ENCODE measurements at places on chromosomes 11 and 22. TPM values are rescaled to one million over a fixed set of nuclear protein-coding genes. Genes with fewer than 3 reads are reported as not detected.

Gene TNNT3
- polyA plus RNA-seq, result not detected

Gene TRIM44
- 59.4 TPM for polyA plus RNA-seq

DNA sequence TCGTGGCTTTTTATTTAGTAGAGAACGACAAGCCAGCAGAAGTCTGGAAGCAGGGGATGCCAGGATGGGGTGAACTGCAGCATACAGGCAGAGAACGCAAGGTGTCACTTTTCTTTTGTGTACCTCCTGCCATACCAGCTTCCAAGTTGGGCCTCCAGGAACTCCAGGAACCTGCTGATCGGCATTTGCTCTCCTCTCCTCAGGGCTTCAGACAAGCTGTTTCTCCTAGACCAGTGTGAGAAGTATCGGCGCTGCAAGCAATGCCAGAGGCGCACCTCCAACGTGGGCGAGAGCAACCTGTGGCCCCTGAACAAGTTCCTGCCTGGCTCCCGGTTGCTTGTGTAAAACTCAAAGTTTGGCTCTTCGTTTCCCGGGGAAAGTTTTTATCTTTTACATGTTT, 47.7 kb downstream of the CCDC81 start:
- no peak for DNase-seq

DNA sequence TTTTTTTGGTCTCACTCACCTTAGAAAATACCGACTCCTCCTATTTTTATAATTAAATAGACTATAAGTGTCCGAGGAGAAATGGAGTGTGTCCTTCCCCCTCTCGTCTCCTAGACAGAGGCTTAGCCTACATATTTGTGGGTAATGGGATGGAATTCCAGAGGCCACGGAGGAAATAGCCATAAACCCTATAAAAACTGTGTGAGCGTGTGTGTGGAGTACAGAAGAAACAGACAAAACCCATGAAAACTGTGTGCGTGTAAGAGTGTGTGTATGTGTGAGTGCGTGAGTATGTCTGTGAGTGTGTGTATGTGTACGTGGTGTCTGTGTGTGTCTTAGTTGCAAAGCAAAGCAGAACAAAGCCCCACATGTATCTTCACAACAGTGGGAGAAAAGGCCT, 883.5 kb downstream of the OPCML start:
- DNase-seq, result no peak

- no peak for DNase-seq
Observed at GRCh38 chr11:102836290-102836875, 7.0 kb downstream of the MMP3 start.

DNA sequence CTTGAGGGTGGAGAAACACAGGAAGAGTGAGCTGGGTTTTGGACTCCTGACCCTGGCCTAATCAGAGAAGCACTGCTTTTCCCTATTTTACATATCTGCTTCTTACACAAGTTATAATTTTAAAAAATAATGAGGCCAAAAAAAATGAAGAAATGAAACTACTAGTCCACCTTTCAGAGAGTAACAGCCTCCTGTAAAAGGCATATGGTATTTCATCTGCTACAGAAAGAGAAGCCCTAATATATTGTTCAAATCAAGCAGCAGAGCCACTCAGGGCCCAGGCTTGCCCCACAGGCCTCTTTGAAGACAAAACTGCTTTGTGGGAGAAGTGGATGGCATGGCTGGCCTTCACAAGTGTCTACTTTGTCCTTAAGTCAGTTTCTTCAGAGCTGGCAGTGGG, 10.0 kb downstream of the DIXDC1 start:
- DNase-seq, result no peak

- DNase-seq, result no peak
Observed at GRCh38 chr22:45848904-45849303, 128.1 kb downstream of the WNT7B start.

DNA sequence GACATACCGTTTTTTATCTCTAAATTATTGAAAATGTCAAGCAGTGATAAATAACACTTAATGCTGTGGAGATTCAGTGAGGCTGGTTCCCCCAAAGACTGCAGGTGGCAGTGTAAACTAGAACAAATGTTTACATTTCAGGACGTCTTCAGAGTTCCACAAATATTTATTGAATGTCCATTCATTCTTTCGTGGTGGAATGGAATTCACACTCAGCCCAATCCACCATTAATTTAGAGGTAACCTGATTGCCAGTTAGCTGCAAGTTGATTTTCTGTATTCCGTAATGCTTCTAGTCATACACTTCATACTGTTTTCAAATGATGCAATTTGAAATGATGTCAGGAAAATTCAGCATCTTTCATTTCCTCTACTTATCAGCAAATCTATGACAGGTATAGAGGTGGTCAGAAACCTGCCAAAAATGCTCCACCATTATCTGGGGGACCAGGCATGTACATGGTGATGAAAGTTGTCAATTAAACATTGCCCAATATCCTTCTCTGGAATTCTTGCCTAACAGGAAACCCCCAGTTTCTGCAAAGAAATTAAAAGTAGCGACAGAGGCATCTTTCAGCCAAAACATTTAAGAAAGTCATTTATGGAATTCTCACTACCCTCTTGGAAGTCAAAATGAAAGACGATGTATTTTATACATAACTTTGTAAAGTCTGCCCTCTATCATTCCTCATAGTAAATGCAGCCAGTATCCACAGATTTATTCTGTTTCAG, 94.3 kb upstream of the BMAL1 start:
- DNase-seq, result no peak

DNA sequence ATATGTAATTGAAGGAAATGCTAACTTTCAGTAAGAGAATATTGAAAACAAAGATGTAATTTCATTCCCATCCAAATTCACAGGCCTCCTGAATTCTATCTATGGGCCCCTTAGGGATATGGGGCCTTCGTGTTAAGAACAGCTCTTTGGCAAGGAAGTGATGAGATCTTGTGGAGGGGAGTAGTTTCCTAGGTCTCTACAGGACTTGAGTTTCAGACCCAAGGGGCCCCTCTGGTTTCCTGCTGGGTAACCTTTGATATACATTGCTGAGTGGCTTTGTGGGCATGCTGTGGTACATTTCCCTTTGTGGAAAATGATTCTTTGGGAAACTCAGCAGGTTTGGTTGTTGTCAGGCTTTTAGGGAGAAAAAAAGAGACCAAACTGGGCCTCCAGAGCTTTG, 6.2 kb downstream of the STIM1 start:
- DNase-seq, result no peak

DNA sequence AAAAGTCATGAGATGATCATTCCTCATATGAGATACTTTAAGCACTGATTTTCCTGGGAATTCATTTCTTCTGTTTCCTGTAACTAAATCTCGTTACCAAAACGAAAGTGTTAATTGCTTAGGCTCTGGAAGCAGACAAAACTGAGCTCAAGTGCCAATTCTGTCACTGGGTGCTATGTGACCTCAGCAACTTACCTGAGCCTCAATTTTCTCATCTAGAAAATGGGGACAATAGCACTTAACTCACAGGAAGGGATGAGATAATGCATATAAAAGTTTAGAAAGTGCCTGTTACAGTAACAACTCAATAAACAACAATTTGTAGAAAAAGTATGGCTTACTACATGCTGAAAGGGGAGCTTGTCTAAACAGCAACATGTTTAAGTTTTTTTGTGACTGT, 170.2 kb upstream of the MTMR2 start:
- DNase-seq, result no peak

GRCh38 chr11:74849525-74850391, 99.1 kb downstream of the XRRA1 start:
- no peak for DNase-seq

DNA sequence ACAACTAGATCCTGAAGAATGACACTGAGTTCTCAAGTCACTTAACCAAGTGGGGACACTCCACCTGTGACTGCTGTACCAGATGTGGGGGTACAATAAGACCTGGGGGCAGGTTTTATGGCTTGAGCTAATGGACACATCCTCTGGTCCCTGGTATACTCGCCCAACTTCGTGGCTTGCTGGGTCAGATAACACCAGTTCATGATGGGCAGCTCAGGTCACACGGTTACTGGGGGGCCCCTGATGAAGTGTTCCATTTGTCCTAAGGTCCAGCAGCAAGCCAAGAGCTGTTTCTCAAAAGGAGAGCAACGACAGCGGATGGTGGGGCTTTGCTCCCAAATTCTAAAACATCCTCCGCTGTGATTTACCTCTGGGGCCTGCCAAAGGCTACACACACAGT, 1368.4 kb downstream of the BRD1 start:
- no peak for DNase-seq

DNA sequence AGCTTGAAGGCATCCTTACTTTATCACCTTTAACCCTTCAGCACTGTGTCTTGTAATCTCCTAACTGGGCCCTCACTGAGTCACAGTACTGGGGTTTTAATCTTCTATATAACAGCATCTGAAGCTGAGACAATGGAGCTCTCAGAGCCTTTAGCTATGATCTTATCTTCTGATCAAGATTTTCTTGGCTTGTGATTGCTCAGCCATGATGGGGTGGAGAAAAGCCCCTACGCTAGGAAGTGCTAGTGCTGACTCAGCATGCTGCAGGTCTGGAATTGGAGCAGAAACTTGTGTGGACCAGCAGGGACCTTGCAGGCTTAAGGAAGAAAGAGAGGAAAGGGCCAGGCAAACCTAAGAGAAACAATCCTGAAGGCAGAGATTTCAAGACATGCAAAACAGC, 71.7 kb upstream of the EED start:
- no peak for DNase-seq

Gene NAALAD2
- not detected for polyA plus RNA-seq

DNA sequence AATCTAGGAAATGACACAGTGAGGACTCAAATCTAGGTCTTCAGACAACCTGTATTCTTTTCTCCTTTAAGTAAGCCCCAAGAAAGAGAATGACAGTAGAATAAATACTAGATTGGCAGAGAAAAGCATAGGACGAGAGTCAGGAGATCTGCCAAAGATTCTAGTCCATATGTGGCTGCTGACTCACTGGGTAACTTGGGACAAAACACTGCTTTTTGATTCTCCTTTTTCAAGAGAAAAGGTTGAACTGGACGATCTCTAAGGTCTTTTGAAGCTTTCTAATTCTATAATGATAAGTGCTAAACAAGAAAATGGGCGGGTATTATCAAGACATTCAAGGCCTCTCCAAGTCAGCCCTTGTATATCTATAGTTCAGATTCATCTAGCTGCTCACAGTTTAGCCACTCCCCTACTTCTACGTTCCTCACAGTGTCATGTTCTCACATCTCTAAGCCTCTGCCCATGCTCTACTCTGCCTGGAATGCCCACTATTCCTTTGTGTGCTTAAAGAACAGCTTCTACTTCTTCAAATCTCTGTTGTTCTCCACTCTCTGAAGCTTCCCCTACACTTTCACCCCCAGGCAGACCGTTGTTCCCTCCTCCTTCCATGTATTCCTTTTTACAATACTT, 53.0 kb downstream of the RELT start:
- DNase-seq, result no peak

DNA sequence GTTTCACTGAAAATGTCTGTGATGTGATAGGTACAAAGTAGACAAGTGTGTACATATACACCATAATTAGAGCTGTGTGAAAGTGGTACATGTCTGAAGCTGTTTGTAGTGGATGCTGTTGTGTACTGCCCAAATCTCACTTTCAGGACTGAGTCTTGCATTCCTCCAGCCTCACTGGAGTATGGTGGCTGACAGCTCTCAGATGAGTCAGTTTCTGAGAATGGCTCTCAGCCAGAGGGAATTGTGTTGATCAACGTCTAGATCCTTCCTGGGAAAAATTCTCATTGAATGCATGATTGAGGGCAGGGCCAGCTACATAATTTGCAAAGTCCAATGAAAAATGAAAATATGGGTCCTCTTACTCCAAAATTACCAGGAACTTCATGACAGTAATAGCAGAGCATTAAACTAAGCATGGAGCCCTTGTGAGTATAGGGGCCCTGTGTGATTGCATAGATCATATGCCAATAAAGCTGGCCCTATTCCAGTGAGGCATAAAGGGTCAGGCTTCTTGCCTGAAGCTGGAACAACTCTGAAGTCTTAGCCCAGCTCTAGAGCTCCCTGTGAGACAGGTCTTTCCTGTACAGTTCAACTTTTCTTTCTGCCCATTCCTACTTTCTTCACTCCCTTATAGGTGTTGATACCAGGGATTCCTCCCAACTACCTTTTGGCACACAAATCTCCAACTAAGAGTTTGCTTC, 10.8 kb upstream of the CYP2R1 start:
- DNase-seq, result no peak

DNA sequence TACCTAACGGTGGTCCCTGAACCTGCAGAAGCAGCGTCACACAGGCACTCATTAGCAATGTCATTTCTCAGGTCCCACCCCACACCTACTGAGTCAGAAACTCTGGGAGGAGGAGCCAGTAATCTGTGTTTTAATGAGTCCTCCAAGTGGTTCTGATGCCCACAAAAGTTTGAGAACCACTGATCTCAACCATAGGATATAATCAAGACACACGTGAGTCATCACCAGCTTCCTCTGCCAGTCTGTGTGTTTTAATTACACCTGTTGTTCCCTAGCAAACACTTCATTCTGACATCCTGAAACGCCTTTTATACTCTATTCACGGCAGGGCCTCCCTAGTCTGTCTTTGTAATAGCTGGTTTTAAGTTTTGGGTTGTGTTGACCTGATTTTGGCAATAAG, 5.8 kb downstream of the TECTA start:
- DNase-seq, result no peak

DNA sequence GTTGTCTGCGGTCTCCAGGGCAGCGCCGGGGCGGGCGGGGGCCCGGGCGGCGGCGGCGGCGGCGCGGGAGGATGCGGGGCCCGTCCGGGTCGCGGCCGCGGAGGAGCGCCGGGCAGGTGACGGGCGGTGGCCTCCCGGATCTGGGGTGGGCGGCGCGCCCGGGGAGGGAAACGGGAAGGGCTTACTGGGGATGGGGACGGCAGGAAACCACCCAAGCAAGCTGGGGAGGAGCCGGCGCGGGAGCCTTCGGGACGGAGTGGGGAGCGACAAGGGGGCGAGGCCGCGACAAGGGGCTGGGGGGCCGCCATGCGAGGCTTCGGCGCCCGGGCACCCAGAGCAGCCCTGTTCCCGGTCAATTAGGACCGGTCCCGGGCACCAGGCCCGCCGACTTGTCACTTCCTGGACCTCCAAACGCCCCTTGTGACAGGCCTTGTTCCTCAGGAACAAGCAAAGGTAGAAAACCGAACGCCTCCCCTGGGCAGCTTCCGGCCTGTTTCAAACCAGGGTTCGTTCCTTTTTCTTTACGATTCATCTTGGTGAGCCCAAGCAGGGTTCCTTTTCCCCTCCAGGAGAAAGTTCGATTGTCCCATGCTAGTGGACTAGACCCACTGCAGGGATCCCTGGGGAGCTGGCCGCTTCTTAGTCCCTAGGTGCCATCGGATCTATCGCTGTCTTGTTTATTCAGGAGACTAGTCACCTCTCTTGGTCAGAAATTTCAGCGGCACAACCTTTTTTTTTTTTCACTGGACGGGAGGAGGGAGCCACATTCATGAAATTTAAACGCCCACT, 492 bp downstream of the JHY start:
- peak; percentile 58 for DNase-seq

Gene RAC2
- polyA plus RNA-seq, result 1,110 TPM

All from naive thymus-derived CD8-positive, alpha-beta T cell (primary cell).